ENCODE measurements at places on chromosomes 11 and 22.

- no peak for DNase-seq
Observed at GRCh38 chr22:46390652-46391301, 55.3 kb downstream of the TRMU start.

DNA sequence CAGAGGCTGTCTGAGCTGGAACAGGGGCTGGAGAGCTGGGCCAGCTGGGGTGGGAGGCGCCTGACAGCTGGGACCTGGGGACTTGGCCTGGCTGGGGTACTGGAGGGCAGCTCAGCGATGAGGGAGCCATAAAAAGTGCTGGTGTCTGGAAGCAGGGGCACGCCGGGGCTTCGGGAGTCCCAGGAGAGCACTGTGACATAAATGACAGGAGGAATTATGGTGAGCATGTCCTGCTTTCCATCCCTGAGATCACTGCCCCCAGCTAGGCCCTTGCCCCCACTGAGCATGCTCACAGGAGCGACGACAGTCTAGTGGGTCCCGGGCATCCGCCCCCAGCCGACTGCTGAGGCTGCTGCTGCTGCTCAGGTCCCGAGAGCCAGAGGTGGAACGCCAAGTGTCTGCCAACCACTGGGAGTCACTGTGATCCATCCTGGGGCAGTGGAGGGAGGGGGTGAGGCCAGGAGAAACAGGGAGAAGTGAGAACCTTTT is 6.2 kb downstream of the ROBO4 start:
- no peak for DNase-seq

DNA sequence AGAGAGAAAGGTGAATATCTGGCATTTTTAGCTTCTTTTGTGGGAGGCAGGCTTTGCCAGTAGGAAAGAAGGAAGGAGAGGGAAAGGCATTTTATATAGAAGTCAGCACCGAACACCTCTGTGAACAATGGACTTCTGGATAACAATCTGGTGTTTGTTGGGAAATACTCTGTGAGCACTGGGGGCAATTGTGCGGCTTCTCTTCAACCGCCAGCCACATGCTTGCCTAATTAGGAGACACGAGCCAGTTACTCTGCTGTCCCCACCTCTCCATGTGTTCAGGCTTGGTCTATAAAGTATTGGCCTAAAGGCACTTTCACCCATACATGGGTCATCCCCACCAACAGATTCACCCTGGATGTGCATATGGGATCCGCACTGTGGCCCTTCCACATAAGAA is 523.6 kb downstream of the NTM start:
- DNase-seq: no peak

GRCh38 chr11:121557348-121557747 is 104.6 kb upstream of the SORL1-AS1 start:
- DNase-seq: no peak

DNA sequence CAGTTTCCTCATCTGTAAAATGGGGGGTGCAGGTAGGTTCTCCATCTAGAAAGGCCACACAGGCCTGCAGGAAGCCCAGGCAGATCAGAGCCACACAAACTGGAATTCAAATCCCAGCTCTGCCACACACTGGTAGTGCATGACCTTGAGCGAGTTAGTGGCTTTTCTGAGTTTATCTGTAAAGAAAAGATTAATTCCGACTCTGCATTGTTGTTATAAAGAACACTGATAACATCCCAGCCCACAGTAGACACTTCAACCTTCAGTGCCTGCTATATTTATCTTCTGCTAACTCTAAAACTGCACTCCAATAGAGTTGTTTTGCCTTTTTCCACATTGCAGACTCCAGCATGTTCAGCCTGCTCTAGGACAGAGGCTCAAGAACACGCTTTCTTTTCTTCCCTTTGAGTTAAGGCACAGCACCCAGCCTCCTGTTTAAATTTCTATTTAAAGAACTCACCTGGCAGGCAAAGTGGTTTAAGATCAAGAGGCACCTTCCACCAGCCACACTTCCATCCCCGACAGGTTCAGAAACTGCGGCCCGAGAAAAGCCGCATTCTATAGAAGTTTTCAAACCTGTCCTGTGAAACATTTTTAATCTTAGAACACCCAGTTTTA is 133.9 kb downstream of the PLEKHA7 start:
- DNase-seq: no peak

DNA sequence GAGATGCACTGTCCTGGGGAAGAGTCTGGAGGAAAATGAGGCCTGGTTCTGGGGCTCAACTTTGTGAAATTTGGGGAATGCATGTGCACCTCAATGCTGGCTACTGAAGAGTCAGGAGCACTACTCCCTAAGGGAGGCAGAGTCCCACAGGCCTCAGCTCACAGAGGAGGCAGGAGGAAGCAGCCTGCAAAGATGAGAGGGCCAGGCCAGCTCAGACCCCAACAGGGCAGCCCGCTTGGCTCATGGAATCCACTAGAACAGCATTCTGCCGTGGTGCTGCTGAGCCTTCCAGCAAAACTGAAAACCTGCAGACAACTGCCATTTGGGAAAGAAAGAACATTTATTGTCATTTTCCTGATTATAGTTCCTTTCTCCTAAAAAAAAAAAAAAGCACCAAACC is 300.5 kb downstream of the CTTN start:
- DNase-seq: no peak

GRCh38 chr22:37223965-37224551 is 11.8 kb upstream of the SSTR3 start:
- no peak for DNase-seq

DNA sequence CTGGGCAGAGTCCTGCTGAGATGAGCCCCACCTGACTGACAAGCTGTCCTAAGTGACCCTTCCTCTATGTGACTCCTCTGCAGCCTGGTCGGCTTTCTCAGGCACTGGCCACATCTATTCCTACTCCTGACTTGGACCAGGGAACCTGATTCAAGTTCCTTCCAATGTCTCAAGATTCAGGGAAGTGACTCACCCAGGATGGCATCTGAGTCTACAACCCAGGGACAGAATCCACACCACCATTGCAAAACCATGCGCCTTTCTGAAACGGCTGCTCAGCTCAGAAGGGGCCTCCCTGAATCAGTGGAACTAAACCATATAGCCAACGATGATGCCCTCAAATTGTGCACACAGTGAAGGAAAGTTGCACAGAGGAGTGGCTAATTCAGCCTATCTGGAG is 63.9 kb upstream of the CSNK2A3 start:
- DNase-seq: no peak

- DNase-seq: peak; percentile 5
Observed at GRCh38 chr11:67056267-67057204, at the start of gene RHOD. RHOD (plus strand) TSS chr11:67056847; CDS start chr11:67056903, 56 bp downstream.

GRCh38 chr22:21569459-21570170 is 2.1 kb downstream of the UBE2L3 start:
- no peak for DNase-seq

Measured in activated T-helper 9 cell treated with anti-CD3 and anti-CD28 coated beads, Interleukin-2, amount 50 U/mL, for 16 hours (primary cell).